ENCODE measurements at places on chromosomes 2 and 18. TPM values are rescaled to one million over a fixed set of nuclear protein-coding genes. Genes with fewer than 3 reads are reported as not detected.
A peak's percentile ranks its signal among the peaks of the same experiment; 100 is the strongest.

Gene EPG5
- total RNA-seq = 20.8 TPM

Gene TUBB8B
- total RNA-seq = not detected

DNA sequence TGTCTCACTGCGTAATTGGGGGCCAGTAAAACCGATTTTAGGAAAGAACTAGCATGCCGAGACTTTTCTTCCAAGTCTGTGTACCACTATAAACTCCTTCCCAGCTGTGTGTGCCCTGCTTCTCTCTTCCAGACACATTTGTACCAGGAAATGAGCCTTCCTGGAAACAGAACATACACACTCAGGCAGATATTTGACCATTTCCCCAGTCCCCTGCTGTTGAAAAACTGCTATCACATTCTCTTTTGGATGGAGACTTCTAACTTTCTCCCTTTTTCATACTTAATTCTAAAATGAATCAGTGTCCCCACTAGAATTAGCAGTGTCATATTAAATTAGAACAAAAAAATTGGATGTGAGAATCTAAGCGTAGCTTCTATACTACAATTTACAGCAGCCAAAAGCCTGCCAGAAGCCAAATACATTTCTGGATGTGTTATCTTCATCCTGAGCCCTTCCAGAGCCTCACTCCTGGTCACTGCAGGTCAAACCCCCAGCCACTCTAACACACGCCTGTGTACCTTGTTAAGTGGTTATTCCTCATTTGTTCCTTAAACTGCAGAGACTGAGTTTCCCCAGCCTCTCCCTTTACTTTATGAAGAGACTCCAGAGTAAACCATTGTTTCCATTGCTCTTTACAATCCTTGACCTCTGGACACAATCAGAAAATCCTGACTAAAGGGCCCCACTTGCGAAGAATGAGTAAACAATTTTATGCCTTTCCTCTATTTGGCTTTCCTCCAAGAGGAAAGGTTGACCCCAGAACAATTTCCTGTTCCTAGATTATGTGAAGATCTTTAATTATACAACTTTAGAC is 20.4 kb downstream of the DSG4 start:
- no peak for DNase-seq

DNA sequence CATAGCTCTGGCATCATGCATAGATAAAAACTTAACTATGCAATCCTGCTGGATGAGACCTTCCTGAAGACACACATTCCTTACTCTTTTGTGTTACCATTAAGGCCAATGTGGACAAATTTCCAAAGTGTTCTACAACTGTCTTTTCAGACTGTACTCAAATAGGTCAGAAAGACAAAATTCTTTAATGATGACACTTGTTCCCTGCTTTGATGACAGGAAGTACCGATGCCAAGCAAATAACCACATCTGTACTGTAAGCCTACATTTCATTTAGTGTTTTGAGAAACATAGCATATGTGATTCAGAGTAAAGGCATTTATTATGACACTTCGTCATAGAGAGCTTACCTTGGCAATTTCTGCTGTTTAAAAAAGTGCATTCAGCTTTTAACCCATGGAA is 55.0 kb downstream of the PMAIP1 start:
- no peak for DNase-seq

DNA sequence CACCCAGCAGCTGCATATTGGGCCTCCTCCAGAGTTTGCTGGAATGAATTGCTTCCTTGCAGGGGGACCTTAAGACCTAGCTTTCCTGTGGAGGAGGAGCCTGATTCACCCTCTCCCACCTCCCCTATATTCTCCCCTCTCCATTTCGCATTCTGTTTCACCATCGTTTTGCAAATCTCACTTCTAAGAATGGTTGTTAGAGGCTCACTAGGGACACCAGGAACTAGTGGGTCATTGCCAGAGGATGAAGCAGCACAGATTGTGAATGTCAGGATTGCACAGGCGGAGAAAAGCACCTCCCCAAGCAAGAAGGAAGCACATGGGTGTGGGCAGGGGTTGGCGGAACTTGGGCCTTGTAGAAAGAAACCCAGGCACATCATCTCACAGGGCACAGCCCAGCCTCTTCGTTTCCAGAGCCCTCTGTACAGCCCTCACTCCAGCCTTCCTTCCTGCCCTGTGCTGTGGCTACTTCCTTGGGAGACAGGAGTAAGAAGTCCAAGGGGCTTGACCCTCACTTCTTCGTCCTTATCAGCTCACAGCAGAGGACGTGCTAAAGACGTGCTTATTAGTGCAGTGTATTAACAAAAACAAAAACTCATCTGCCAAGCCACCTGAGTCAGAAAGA is 63.4 kb downstream of the TACR1 start:
- DNase-seq = no peak

Gene SPATS2L
- 147 TPM for total RNA-seq

- no peak for DNase-seq
Observed at GRCh38 chr18:38751211-38751610, 1185.6 kb upstream of the CELF4 start.

Gene FOXD4L1
- total RNA-seq = 0.11 TPM

Gene KCNE4
- 3.1 TPM for total RNA-seq

GRCh38 chr2:3612639-3613523 is 18.0 kb downstream of the COLEC11 start:
- peak; percentile 32 for DNase-seq

Gene RTTN
- 7.9 TPM for total RNA-seq

DNA sequence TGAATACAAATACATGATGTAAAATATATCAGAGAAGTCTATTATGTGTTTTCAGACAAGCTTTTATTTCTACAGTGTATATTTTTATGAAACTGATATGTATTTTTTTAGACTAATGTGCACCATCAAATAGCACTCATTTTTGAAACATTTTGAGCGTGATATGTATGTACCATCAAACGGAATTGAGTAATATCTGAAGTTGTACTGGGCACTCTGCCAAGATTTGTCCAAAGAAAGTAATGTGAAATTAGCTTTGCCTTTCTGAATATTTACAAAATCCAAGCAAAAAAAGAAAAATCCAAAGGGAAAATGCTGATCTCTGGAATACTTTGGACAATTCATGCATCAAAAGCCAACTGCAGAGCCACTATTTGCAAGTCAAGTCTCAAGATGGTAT is 972.0 kb downstream of the DPP10 start:
- no peak for DNase-seq

Gene KHK
- total RNA-seq = 3.3 TPM

Gene LRRC30
- total RNA-seq = not detected

- no peak for DNase-seq
Observed at GRCh38 chr2:230784795-230785194, 72.2 kb downstream of the CAB39 start.

DNA sequence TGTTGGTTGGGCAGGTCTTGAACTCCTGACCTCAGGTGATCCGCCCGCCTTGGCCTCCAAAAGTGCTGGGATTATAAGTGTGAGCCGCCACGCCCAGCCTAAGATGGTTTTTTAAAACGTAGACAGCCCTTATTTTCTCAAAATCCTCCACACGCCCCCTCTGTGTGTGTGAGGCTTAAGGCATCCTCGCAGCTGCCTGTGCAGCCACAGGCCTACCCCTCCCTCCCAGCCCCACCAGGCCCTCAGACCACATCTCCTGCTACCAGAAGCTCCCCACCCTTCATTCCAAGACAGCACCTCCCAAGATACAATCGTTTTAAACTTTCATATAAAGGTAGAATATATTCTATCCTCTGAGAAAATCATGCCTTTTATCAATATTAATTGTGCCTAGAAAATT is 4.8 kb downstream of the ANO7 start:
- DNase-seq = no peak

GRCh38 chr18:47143899-47144485 is 6.3 kb downstream of the HDHD2 start:
- DNase-seq = no peak

DNA sequence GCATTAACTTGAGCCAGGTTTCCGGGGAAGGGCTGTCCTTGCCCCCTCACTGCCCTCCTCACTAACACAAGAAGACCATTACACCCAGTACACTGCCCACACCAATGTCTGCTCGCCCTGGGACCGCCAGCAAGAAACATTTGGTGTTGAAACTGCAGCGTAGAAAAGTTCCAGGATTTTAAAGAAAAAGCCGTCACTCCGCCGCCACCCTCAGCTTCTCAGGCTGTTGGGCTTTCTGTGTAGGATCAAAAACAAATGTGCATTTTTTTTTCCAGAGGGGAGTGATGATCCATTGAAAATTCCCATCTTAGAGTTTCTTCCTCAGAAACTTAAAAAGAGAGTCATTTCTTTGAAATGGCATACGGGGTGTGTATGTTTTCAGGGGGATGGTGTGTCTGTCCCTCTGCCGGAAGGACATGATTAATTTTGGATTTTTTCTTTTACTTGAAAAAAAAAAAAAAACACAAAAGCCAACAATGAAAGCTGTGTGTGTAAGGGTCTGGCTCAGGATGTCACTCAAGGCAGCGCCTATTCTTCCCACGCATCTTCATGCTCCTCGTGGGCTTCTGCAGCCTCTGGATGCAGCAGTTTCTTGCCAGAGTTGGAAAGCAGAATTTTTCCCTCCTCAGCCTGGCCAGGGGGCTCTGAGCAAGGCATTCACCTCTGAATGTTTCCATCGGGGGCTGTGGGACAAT is 184.9 kb downstream of the GLI2 start:
- peak; percentile 57 for DNase-seq

Measured in right cardiac atrium (tissue), 5 donors.